ENCODE measurements at places on chromosomes 3 and 15. TPM values are rescaled to one million over a fixed set of nuclear protein-coding genes. Genes with fewer than 3 reads are reported as not detected.

The MORC1 gene
- total RNA-seq = not detected

DNA sequence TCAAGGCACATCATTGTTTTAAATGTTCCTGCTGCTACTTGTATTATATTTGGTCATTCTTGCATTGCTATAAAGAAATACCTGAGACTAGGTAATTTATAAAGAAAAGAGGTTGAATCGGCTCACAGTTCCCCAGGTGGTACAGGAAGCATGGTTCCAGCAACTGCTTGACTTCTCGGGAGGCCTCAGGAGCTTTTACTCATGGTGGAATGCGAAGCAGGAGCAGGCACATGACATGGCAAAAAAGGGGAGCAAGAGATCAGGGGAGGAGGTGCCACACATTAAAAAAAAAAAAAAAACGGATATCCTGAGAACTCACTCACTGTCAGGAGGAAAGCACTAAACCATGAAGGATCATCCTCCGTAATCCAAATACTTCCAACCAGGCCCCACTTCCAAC, 286.9 kb upstream of the PLSCR5 start:
- DNase-seq = no peak

DNA sequence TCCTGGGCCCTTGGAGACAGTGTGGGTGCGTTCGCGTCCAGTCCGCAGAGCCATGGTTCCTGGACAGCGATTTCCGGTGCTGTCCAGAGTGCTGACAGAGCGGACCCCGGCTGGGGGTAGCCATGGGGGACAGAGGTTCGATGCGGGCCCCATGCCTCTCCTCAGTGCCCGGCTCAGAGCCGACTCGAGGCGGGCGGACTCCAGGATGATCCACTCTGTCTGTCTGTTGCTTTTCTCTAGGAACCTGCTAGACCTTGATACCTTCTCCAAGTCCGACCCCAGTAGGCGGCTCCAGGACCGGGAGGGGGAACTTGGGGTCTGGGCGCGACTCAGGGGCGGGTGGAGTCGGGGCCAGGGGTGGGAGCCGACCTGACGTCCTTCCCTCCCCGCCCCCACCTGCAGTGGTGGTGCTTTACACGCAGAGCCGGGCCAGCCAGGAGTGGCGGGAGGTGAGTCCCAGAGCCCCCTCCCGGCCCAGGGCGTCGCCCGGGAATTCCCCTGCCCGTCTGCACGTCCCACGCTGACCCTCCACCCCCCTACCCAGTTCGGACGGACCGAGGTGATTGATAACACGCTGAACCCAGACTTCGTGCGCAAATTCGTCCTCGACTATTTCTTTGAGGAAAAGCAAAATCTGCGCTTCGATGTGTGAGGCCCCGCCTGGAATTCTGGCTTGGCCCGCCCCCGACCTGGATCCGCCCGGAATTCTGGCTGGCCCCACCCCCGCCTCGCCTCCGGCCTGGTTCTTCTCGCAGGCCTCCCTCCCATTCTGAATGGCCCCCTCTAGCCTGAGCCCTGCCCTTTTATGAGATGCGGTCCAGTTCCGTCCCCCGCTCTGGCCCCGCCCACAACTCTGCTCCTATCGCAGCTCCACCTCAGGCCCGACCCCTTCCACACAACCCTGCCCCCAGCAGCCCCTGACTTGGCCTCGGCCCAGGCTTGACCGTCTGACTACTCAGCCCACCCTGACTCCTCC, 1.0 kb downstream of the CPNE9 start:
- DNase-seq = peak; percentile 41

DNA sequence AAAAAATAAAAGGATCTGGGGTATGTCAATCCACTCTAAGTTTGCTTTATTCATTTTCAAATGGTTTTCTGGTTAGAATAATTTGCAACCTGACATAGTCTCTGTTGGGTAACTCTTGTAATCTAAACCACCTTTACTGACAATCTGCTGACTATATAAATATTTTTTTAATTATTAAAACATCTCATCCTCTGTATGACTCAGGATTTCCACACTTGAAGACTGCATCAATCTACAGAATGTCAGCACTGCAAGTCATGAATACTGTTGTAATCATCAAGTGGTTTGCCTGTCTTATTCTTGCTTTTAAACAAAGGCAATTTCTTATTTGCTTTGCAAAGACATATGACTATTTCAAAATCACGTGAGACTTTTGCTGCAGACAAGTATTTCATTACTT, 42.1 kb downstream of the VGLL3 start:
- no peak for DNase-seq

- DNase-seq = no peak
Observed at GRCh38 chr3:102225407-102226132, 209.2 kb upstream of the ZPLD1 start.

DNA sequence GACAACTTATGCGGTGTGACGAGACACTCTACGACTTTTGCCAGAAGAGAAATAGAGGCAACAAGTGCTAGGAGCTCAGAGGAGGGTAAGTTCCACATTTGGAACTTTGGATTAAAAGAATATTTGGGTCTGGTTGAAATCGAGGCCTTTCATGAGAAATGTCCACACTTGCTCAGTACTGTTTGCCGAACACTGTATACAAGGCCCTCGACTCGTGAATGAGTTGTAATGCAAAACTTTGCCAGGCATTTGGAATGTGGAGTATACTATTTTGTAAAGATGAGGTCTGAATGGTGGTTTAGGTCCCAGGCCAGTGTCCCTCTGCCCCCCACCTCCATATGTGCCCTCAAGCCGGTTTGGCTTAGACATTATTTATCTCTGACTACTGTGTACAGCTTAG, 73.9 kb downstream of the IGF1R start:
- no peak for DNase-seq

GRCh38 chr3:170792471-170792870, 77.5 kb downstream of the RPL22L1 start:
- DNase-seq = no peak

DNA sequence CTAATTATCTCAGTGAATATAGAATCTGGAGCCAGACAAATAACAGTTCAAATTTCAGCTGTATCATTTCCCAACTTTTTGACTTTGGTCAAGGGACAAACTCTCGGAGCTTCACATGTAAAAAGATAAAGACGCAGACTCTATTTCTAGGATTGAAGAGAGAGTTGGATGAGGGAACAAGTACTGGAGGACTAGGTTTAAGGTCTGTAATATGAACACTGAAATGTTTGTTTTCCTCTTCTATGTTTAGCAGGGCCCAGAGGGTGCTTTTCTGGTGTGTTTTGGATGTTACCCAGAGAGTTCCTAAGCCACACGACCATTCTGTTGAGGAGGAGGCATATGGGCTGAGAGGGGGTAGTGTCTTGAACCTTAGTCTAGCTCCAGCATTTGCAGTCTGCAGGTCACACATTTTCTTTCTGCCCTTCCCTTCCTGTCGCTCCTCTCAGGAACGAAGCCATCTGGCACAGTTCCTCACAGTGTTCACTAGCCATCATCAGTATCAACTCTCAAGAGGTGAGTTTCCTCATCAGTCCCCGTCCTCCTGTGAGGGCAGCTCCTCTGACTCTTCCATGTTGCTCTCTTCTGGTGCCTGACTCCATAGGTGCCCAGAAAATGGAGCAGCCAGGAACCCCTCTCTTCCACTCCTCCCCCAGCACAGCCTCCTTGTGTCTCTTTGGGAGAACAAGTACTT, 250.1 kb downstream of the SQOR start:
- DNase-seq = no peak

GRCh38 chr3:23797491-23797890, 8.3 kb upstream of the UBE2E1 start:
- DNase-seq = no peak

DNA sequence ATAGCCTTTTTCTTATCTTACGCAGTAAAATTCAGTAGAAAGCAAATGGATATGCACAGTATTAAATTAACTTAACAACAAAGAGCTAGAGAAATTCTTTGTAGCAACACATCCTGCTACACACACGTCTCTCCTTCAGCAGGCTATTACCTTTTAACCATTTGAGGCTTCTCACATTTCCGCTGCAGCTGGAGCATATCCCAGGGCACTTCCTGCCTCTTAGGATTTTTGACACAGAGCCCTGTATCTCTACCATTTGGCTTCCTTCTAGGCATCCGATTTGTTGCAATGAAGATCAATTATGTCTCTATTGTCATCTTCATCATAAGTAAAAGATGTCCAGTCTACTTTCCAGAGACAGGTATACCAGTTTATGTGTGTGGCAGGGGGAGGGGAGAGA, 292.4 kb upstream of the CBLB start:
- no peak for DNase-seq

- no peak for DNase-seq
Observed at GRCh38 chr3:43343185-43343584, 56.8 kb downstream of the SNRK start.

DNA sequence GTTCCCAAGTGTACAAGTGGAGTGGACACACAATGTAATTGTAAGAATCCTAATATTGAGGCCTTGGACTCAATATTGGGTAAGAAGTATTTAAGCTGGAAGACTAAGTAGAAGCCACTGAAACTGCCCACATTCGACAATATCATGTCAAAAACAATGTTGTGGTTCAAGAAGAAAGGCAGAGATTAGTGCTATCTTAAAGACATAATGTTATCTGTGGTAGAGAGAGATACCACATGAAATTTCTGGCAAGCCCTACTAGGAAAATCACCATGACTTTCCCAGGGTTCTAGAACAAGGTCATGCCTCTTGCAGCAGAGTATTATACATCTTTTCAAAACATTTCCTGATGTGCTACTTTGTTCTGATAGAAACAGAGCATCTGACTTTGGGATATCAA, 192.6 kb downstream of the RAP2B start:
- no peak for DNase-seq

- DNase-seq = no peak
Observed at GRCh38 chr3:59289831-59290230, 240.0 kb upstream of the CFAP20DC start.

DNA sequence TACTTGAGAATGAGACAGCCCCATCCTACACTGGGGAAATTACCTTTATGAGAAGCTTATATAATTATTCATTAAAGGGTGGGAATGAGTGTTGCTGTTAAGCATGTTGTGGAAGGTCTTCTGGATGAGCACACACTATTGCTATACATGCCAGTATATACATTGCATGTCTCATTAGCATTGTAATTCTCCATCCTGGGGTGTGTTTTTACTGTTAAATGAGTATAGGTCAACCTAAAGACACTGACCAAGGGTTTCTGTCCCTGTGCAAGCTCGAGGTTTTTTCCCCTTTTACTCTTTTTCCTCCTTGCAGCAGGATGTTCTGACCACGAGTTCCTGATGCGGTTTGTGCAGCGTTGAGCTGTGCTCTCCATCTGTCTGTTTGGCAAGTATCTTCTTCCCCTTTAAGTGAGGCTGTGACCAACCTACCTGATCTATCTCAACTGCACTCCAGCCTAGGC, 7.2 kb upstream of the IVD start:
- DNase-seq = no peak

Data from activated naive CD4-positive, alpha-beta T cell treated with anti-CD3 and anti-CD28 coated beads, Interleukin-2, amount 50 U/mL, for 72 hours (primary cell).